Astrocyte (in vitro differentiated cells and primary cell): ENCODE measurements at places on chromosomes 1 and 21.

GRCh38 chr1:184291701-184292100 is 95.1 kb upstream of the C1orf21 start:
- DNase-seq, result no peak

DNA sequence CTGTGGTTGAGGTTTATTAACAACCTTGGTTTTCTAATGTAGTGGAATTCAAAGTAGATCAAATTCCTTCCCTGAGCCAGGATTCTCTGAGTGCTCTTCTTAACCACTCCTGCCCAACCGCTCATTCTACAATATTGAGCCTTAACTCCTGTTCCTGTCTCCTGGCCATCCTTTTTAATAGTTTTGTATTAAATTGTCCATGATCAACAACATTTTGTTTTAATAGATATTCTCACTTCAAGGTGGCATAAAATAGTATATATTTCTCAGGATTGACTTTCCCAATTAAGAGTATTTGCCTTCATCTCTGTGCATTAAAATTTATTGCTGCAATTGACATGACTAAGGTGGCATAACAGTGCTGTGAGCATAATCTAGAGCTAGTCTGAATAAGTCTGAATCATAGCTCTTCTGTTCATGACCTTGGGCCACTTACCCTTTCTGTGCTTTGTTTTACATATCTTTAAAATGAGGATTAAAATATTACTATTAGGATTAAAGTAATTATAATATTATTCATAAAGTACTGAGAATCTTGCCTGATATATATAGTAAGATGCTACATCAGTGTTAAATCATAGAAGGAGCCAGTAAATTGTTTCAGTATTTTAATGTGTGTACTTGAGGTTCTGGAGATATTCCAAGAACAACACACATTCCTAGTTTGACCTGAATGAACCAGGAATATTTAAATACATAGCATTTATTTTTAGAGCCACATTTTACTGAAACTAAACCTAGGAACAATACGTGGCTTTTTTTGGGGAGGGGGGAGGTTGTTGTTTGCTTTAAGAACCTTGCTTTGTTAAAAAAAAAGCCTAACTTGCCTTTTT is 76.4 kb downstream of the ADGRL2 start:
- peak; percentile 64 for DNase-seq

DNA sequence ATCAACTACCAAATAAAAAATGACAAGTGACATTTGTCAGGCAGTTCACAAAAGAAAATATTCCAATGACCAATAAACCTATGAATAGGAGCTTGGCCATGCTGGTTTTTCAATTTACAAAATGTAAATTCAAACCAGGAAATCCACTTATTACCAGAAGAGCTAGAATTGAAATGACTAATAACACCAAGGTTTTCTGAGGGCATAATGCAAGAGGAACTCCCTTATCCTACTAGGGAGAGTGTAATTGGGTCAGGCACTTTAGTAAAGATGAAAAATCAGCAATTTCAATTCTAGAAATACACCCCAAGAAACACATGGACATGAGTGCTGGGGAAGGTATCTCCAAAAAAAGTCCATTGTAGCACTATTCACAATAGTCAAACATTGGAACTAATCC is 16.7 kb upstream of the TIAM1 start:
- DNase-seq, result no peak

GRCh38 chr1:206570529-206570928 is 41.7 kb downstream of the EIF2D start:
- no peak for DNase-seq

- no peak for DNase-seq
These were observed 63.8 kb upstream of the PRDX6 start for GRCh38 chr1:173413271-173413707.

- DNase-seq, result peak; percentile 27
These were observed 244.1 kb upstream of the IRF2BP2 start for GRCh38 chr1:234853906-234854644.

DNA sequence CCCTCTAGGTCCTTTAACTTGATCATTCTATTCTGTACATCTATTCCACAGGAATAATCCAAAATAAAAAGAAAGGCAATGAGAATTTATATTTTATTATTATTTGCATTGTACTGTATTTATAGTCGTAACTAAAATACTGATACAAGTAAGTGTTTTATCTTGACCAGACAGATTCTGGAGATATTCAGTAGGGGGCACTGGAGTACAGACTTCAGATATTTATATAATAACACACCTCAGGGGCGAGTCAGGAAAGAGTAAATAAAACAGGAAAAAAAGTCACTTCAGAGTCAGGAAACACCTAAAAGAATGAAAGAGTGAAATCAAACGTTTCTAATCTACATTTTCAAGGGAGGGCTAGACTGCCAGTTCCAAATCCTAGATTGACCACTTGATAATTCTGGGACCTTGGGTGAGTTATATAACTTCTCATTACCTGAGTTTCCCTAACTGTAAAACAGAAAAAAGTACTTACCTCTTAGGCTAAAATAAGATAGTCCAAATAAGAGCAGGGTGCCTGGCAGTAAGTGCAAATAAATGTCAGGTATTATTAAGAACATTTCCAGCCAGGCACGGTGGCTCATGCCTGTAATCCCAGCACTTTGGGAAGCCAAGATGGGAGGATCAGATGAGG is 31.1 kb upstream of the MTF1 start:
- DNase-seq, result peak; percentile 16

- DNase-seq, result no peak
These were observed 73.5 kb downstream of the JAK1 start for GRCh38 chr1:64892576-64893573.

GRCh38 chr1:43853161-43853921 is 80.3 kb upstream of the ARTN start:
- DNase-seq, result peak; percentile 85

- DNase-seq, result no peak
These were observed 232.7 kb downstream of the TTLL7 start for GRCh38 chr1:83766241-83766691.
